Ascending aorta (tissue), 2 donors: ENCODE measurements at places on chromosomes 7 and 10.

DNA sequence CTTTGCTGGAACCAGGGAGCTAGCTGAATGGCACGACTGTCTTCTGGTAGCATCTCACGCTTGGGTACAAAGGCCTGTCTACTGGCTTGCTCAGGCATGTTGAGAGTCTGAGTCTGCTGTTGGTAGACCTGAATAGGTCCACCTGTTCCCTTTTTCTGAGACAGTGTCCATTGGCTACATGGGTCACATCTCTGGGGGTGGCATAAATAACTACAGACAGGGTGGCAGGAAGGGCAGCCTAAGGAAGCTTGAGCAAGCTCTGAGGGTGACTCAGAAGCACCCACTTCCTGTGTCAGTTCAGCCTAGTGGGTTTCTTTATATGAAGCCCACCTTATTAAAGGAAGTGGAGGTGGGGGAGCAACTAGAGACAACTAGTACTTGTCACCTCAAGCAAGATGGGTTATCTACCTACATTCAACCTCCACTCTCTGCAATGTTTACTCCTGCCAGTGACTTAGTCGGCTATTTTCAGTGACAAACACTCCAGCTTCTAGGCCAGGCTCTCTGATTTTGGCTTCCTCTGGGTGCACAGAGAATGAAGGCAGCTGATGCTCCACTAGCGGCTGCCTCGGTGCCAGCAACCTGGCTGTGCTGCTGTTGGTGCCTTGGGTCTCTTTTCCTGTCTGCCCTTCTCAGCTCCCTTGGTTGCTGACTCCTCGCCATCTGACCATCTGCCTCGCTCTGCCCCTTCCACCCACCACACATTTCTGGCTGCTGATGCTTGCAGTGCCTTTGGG lies 5.7 kb upstream of the ZYX start:
- DNase-seq: no peak
- H3K27me3 ChIP-seq: no peaks in the 10 kb centered on the region
- peaks cover 2% of the 10 kb centered on the region for H3K4me1 ChIP-seq
- peak overlapping the region; percentile 23 for H3K27ac ChIP-seq
- H3K4me3 ChIP-seq: no peak overlapping the region

- H3K4me3 ChIP-seq: peak within 1 kb of the TSS; percentile 87
- H3K27me3 ChIP-seq: no peaks in the 10 kb centered on the region
- peaks cover 19% of the 10 kb centered on the region for H3K4me1 ChIP-seq
- peak; percentile 91 for DNase-seq
- peaks cover 4% of the 10 kb centered on the region for H3K36me3 ChIP-seq
Measured at GRCh38 chr10:104254493-104255310, at the start of gene GSTO1. Gene GSTO1, plus strand, starts transcription at chr10:104254892. Its CDS starts 37 bp downstream, at chr10:104254929.

GRCh38 chr7:157549612-157550299 lies 213.0 kb downstream of the DNAJB6 start:
- H3K36me3 ChIP-seq: no peaks in the 10 kb centered on the region
- DNase-seq: no peak
- H3K27ac ChIP-seq: no peak overlapping the region
- no peaks in the 10 kb centered on the region for H3K27me3 ChIP-seq

GRCh38 chr10:64486901-64487300 lies 965.7 kb downstream of the REEP3 start:
- H3K4me1 ChIP-seq: no peaks in the 10 kb centered on the region
- no peak overlapping the region for H3K27ac ChIP-seq
- no peak for DNase-seq

GRCh38 chr7:96100737-96101136 lies 221.2 kb downstream of the SLC25A13 start:
- no peak for DNase-seq
- no peaks in the 10 kb centered on the region for H3K36me3 ChIP-seq

GRCh38 chr10:84177541-84178141 lies 4.0 kb downstream of the GPR15LG start:
- no peak overlapping the region for H3K4me3 ChIP-seq
- no peak overlapping the region for H3K27ac ChIP-seq
- H3K27me3 ChIP-seq: no peaks in the 10 kb centered on the region
- no peak for DNase-seq
- no peaks in the 10 kb centered on the region for H3K36me3 ChIP-seq

GRCh38 chr10:22752272-22752889 lies 38.0 kb upstream of the PIP4K2A start:
- no peak overlapping the region for H3K27ac ChIP-seq
- DNase-seq: no peak
- no peaks in the 10 kb centered on the region for H3K36me3 ChIP-seq
- no peaks in the 10 kb centered on the region for H3K4me1 ChIP-seq
- no peaks in the 10 kb centered on the region for H3K27me3 ChIP-seq

GRCh38 chr10:113125612-113126011 lies 175.6 kb downstream of the TCF7L2 start:
- H3K27me3 ChIP-seq: no peaks in the 10 kb centered on the region
- no peak overlapping the region for H3K27ac ChIP-seq
- H3K36me3 ChIP-seq: no peaks in the 10 kb centered on the region
- no peak overlapping the region for H3K4me3 ChIP-seq
- DNase-seq: no peak

DNA sequence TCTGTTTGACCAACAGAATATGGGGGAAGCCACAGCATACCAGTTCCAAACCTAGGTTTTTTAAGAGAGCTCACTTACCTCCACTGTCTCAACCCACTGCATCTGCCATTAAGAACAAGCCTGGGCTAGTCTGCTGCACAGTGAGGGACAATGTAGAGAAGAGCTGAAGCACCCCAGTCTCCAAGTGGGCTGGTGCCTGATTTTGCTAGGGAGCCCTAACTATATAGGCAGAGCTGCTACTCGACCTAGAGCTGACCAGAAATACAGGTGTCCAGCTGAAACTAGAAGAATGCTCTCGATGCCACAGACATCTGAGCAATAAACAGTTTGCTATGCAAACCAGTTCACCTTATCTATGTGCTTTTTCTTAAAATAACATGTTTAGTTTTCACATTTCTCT lies 106.9 kb upstream of the BET1 start:
- H3K4me3 ChIP-seq: no peak overlapping the region
- DNase-seq: no peak
- H3K4me1 ChIP-seq: no peaks in the 10 kb centered on the region
- H3K36me3 ChIP-seq: no peaks in the 10 kb centered on the region

GRCh38 chr10:87928996-87929395 lies 65.6 kb downstream of the PTEN start:
- H3K36me3 ChIP-seq: no peaks in the 10 kb centered on the region
- peaks cover 10% of the 10 kb centered on the region for H3K4me1 ChIP-seq

DNA sequence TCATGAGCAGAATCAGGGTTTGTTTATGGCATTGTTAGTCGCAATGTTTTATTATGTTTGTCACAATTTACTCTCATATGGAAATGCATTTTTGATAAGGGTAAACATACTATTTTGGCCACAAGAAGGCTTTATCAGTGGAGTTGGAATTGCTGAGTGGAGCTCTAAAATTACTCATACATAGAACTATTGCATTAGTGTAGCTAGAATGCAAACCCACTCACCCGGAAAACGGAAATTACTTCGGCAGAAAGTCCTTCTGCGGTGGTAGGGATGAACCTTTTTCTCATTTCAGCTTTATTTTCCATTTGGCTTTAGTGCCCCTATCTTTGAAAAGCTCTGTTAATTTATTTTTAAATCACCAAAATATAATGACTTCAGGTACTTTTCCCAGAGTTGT lies 42.8 kb upstream of the NPY start:
- H3K27me3 ChIP-seq: no peaks in the 10 kb centered on the region
- H3K36me3 ChIP-seq: no peaks in the 10 kb centered on the region
- H3K27ac ChIP-seq: no peak overlapping the region
- no peak for DNase-seq

GRCh38 chr7:99409192-99409572 lies 413 bp downstream of the BUD31 start:
- H3K36me3 ChIP-seq: peaks cover 33% of the 10 kb centered on the region
- DNase-seq: no peak
- peaks cover 13% of the 10 kb centered on the region for H3K4me1 ChIP-seq
- H3K27ac ChIP-seq: peak overlapping the region; percentile 99

GRCh38 chr10:88661018-88661417 lies 3.2 kb upstream of the LIPF start:
- no peaks in the 10 kb centered on the region for H3K4me1 ChIP-seq
- H3K4me3 ChIP-seq: no peak overlapping the region
- no peaks in the 10 kb centered on the region for H3K27me3 ChIP-seq
- H3K27ac ChIP-seq: no peak overlapping the region

GRCh38 chr7:138483531-138483930 lies 23.5 kb downstream of the TRIM24 start:
- DNase-seq: no peak
- H3K27me3 ChIP-seq: no peaks in the 10 kb centered on the region
- H3K4me1 ChIP-seq: no peaks in the 10 kb centered on the region
- no peak overlapping the region for H3K27ac ChIP-seq
- no peaks in the 10 kb centered on the region for H3K36me3 ChIP-seq

GRCh38 chr10:78361031-78361430 lies 327.4 kb downstream of the RPS24 start:
- H3K4me3 ChIP-seq: no peak overlapping the region
- H3K4me1 ChIP-seq: no peaks in the 10 kb centered on the region
- H3K27me3 ChIP-seq: no peaks in the 10 kb centered on the region
- DNase-seq: no peak
- no peaks in the 10 kb centered on the region for H3K36me3 ChIP-seq

GRCh38 chr7:31047313-31048146 lies 4.6 kb upstream of the ADCYAP1R1 start:
- H3K27ac ChIP-seq: no peak overlapping the region
- peaks cover under 1% of the 10 kb centered on the region for H3K4me1 ChIP-seq
- no peaks in the 10 kb centered on the region for H3K27me3 ChIP-seq
- no peaks in the 10 kb centered on the region for H3K36me3 ChIP-seq
- no peak for DNase-seq
- H3K4me3 ChIP-seq: no peak overlapping the region
